ENCODE measurements at places on chromosomes 1 and 21.

DNA sequence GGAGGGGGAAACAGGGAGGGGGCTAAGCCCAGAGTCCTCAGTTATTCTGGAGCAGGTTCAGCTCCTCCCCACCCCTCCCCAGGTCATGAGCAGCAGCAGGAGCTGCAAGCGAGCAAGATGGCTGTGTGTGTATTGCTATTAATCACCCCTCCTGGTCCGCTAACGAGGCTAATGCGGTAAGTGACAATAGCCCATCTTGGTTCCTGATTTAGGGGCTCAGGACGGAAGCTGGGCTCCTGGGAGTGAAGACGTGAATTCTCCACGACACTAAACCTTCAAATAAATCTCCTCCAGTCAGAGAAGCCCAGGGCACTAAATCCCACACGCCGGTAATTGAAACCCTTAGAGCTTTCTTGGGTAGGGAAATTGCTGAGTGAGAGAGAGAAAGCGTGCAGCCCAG lies 76.1 kb downstream of the TMEM53 start:
- DNase-seq, result no peak

DNA sequence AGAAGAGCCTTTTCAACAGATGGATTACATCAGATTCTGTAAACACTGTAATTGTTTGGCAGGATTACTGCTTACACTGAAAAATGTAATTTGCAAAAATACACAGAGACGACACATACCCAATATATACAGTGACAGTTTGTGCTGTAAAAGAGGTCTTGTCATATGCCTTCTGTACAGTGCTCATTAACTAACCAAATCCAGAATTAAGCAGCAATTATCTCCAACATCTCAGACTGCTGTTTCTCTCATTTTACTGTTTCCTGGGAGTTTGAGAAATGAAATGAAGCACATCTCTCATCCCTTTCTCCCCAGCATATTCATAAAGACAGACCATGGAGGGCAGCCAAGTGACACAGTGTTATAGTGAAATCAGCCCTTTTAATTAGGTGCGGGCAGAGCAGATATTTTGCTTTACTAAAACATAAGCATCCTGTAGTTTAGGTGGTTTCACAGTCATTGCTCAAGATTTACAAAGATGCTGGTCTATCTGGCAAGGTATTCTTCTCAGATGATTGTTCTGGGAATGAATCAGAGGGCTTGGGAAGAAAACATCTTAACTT lies 618.4 kb upstream of the USP24 start:
- DNase-seq, result no peak

- no peak for DNase-seq
Measured at GRCh38 chr1:20165522-20165951, 20.4 kb upstream of the UBXN10 start.

- DNase-seq, result no peak
Measured at GRCh38 chr1:74895411-74895810, 162.5 kb downstream of the TYW3 start.

- no peak for DNase-seq
Measured at GRCh38 chr1:44662683-44663030, 11.6 kb downstream of the TMEM53 start.

DNA sequence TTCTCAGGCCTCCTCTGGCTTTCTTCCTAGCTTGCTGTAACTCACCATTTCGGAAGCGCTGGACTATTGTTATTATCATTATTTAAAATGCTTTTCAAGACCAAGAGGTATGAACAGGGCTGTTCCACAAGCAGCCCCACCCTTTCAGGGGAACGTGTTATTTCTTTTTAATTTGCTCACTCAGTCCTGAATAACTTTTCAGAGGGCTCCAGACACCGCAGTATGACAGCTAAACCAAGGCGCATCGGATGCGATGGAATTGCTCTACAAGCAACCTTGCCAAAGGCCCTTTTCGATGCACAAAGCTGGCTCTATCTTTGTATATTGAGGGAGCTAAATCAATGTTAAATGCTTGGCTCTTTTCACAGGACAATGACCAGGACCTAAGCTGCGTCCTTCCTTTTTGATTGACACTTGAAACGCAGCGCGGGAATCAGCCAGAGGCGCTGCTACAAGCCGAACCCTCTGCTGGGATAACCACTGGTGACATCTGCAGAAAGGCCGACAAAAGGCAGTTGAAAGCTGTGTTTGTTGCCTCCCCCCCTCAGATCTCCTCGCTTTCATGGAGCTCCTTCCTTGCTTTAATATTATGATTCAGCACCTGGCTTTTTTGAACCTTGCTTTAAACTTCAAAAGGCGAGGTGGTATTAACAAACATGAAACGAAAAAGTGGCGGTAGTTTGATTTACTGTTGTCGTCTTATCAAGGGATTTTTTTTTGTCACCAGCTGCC lies 204.7 kb upstream of the PROX1 start:
- DNase-seq, result no peak

DNA sequence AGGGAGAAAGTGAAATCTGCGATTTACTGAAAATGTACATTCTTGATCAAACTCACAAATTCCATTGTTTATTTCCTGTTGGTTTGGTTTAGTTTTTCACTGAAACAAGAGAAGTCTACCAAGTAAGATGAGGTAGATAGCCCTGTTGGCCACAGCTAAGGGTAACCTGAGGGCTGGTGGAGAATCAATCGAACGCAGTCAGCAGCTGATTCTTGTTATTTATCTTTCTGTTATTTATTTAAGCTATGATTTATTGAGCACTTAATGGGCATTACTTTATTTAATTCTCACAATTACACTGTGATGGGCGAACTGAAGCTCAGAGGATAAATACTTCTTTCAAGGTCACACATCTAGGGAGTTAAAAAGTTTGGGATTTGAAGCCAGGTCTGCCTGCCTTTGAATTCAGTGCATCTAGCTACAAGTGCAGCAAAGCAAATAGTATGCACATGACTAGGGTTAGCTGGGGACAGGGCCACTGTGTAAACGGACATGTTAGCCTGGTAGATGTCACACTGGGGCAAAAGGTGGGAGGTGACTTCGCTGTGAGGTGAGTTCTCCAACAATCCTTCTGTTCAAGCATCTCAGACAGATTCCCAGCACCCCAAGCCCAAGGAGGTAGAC lies 106.5 kb upstream of the GADD45A start:
- DNase-seq, result no peak

DNA sequence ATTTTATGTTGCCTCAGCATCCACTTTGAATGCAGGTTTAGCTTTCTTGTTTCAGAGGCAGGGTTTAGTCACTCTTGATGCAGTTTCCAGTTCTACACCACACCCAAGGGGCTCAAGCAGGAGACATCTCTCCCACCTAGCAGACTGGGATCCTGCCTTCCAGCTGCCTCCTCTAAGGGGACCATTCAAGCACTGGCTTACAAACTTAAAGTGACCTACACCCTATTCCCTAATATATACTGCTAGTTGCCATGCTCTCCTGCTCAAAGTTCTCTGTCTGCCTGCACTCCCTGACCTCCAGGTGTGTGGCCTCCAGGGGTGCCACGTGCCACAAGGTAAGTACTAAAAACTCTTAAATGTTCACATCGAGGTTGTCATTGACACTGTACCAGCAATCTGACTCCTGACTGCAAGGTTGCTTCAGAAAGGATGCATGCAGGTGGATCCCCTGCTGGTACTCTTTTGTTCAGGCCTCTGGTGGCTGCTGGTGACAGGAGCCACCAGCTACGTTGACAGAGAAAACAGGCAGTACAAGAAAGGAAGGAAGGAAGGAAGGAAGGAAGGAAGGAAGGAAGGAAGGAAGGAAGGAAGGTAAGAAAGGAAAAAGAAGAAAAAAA lies 185.9 kb downstream of the COQ8A start:
- no peak for DNase-seq

GRCh38 chr21:32380940-32381339 lies 11.9 kb downstream of the URB1 start:
- DNase-seq, result no peak

GRCh38 chr1:234681065-234681464 lies 71.1 kb upstream of the IRF2BP2 start:
- DNase-seq, result no peak

DNA sequence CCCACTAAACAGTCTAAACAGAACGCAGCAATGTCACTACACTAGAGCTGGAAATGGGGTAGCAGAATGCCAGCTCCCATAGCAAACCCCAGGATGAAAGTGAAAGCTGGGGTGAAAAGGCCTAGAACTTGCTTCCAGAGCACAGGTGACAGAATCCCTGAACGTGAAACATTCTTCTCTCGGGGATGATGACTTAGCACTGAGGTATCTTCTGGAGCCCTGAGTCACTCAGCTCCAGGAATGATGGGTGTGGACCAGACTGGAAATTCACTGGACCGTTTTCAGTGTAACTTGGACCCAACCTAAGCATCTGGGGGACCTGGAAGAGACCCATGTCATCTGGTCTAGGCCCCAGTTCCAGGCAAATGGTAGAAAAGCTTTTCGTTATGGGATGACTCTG lies 108.9 kb downstream of the CDC7 start:
- no peak for DNase-seq

GRCh38 chr1:4684864-4685522 lies 30.6 kb downstream of the AJAP1 start:
- no peak for DNase-seq

DNA sequence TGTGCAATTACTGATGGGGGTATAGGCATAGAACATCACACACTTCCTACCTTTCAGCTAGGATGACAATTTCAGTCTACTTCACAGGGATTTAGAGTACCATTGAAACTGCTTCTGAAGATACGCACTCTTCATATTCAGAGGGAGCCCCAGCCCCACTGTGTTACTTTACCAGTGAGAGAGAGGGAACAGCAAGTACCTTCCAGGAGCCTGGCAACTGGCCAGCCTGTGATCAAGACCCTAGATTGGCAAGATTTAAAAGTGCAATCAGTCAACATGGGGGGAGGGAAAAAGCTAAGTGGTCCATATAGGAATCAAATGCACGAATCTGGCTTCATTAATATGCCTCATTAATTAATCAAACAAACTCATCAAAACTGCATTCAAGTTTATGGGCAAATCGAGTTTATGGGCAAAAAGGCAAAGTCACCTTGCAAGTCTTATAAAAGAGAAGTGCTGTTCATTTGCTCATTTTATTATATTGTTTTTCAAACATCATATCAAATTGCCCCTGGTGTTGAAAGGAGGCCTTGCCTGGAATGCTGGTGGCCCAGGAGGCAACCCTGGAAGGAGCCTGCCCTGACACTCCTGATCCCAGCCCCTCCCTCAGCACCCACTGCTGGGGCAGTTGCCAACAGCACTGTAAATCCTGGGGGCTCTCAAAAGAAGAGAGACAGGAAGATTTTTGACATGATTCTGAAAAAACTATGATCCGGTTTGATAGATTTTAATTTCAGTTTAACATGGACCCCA lies 184.9 kb upstream of the DPT start:
- DNase-seq, result no peak

DNA sequence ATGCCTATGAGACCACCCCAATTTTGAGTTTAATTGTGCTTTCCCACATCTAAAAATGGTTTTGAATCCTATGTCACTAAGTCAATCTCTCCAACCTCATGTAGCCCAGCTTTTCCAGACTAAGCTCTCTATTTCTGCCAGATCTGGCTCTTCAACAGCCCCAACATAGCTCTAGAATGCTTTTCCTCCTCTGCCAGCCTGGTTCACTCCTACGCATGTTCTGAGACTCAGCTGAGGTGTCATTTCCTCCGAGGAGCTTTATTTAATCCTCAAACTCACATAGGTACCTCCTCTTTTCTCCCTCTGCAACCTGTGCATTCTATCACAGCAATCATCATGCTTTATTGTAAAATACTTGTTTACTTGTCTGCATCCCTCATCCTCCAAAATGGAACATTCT lies 517.8 kb upstream of the BEND5 start:
- no peak for DNase-seq

- no peak for DNase-seq
Measured at GRCh38 chr1:158564608-158565007, 5.8 kb downstream of the OR6P1 start.

DNA sequence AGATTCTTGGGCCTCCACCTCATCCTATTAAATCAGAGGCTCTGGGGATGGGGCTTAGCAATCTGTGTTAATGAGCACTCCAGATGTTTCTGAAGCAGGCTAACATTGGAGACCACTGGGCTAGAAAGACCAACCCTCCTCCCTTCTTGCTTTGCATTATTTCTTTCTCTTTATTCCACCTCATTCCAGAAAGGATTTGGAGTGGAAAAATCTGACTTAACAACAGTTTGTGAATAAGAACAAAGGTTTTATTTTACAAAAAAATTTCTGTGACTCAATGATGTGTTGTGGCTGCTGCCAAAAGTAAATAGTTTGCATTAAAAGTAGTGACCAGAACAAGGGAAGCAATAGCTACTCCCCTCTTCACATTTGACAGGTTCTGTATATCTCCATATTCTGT lies 79.4 kb downstream of the TGFB2 start:
- no peak for DNase-seq

GRCh38 chr1:112998592-112999235 lies 42.7 kb upstream of the SLC16A1 start:
- DNase-seq, result no peak

DNA sequence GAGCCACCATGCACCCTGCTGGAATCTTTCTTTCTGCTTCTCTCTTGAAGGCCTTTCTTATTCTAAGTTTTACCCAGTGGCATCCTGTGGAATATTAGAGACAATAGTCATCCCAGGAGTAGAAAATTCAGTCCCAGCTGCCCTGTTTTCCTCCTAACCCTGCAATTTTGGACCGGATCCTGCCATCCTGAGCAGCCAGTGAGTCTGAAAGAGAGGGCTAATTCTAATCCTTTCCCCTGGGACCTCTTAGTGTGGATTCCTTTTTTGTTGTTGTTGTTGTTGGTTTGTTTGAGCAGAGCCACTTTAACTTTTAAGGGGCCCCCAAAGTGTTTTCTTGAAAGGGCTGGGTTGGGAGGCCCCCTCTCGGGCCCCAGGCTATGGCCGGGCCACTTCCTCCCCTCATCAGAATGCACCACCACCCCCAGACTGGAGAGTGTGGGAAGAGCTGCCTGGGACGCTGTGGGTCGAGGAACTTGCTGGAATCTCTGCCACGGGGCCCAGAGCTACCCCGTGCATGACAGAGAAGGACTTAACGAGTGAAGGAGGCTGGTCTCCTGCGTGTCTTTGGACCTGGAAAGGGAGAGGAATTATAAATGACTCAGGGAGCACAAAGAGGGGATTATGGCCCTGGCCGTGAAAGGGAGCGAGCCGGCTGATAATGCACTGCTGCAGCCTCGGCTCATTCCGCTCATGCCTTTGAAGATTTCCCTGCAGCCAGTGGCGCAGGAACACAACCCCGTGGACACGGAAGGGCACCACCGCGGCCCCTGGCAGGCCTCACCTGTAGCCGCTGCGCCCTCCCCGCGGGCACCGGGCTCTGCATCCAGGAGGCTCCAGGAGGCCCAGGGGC lies 81.0 kb upstream of the AKT3 start:
- no peak for DNase-seq
